ENCODE measurements at places on chromosomes 5 and 9.

DNA sequence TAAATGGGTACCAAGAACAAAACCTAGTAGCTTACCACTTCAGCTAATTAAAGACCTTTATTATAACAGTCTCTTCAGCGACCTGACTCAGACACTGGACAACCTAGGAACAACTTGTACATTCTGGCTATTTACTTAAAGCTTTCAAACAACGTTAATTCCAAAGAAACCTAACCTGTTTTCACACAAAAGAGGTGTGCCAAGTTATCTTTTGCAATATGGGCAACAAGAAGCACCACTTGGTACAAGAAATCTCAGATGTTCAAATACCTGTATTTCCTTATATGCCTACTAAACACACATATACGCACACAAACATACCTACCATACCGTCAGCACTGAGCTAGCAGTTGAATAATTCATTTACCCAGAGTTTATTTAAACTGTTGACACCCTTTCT is 23.0 kb downstream of the RNF145 start:
- no peak for DNase-seq

- no peak for DNase-seq
These were observed 13.1 kb downstream of the ADAMTS6 start for GRCh38 chr5:65468633-65469032.

- no peak for DNase-seq
These were observed 75.9 kb upstream of the SEMA6A start for GRCh38 chr5:116650544-116650943.

GRCh38 chr5:149930043-149930748 is 14.4 kb downstream of the PDE6A start:
- no peak for DNase-seq

DNA sequence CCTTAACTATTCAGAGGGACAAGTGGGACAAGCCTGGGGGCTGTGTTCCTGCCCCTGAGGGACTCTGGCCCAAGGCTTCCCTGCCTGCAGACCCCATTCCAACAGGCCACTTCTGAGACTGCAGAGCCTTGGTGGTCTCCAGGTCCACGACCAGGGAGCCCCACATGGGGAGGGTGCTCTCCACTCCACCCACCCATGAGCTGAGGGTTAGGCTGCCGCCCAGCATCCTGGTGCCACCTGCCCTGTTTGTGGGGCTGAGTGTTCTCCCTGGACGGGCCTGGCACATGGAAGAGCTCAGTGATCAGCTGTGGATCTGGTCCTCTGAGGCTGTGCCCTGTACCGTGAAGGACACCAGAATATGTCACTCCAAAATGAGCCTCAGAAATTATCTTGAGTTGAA is 2.5 kb upstream of the ABO start:
- no peak for DNase-seq

DNA sequence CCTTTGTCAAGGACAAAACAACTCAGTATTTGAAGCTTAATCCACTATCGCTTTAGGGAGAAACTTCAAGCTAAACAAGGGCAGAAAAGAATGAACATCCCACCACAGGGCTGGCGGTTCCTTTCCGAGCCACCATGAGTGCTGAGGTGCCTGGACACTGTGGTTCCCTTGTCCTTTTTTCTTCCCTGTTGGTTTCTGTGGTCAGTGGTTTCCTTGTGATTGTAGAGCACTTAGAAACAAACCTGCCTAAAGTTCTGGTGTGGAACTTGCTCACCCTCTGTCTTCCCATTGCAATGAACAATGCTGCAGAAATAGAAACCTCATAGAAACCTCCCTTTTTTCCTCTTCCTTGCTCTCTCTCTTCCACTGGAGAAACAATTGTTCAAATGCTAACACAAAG is 79.3 kb upstream of the TBC1D2 start:
- no peak for DNase-seq

DNA sequence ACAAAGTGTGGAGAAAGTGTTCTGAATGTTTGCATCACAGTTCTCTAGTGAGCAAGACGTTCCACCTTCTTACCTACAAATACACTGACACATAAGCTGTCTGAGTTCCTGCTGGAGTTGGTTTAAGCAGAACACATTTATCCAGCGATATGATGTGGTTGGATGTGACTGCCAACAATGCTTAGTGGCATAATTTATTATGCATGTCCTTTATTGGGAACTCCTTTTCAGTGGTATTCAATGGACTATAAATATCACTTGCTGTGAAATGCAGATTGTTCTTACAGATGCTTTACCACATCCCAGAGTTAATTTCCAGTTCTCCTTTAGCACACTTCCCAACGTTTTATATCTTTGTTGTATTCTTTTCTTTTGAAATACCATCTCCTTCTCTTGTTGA is 222.2 kb downstream of the LURAP1L start:
- no peak for DNase-seq

GRCh38 chr9:76463211-76463610 is 4.2 kb downstream of the GCNT1 start:
- DNase-seq = no peak

GRCh38 chr9:121886759-121887485 is 206.2 kb downstream of the TTLL11 start:
- DNase-seq = no peak

DNA sequence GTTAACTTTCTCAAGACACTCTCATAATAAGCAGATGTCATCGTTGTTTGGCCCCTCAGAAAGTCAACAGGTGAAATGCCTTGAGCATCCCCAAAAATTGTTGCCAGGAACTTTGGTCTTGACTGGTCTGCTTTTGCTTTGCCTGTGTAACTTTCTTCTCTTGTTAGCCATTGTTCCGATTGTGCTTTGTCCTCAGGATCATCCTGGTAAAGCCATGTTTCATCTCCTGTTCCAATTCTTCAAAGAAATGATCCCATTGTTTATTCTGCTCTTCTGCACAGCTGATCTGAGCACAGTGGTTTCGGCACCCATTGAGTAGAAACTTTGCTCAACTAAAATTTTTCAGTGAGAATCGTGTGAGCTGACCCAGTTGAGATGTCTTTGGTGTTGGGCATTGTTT is 8.1 kb upstream of the ZBED3 start:
- DNase-seq = no peak

DNA sequence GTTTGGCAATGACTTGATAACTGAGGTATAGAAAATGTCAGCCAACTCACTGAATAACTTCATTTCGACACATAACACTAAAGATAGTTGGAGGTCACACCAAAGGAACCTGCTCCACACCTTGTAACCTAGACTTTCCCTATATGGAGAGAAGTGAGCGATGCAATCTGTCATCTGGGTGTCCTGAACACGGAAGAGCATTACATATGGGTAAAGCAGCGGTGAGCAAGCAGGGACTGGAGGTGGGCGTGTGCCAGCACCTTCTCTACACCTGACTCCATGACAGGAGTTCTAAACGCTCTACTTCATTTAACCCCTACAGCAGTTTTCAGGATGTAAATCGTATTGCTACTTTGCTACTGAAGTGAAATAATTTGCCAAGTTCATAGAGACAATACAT is 152.8 kb downstream of the SLC12A2 start:
- DNase-seq = no peak

GRCh38 chr5:127754706-127755105 is 51.5 kb downstream of the CCDC192 start:
- no peak for DNase-seq

DNA sequence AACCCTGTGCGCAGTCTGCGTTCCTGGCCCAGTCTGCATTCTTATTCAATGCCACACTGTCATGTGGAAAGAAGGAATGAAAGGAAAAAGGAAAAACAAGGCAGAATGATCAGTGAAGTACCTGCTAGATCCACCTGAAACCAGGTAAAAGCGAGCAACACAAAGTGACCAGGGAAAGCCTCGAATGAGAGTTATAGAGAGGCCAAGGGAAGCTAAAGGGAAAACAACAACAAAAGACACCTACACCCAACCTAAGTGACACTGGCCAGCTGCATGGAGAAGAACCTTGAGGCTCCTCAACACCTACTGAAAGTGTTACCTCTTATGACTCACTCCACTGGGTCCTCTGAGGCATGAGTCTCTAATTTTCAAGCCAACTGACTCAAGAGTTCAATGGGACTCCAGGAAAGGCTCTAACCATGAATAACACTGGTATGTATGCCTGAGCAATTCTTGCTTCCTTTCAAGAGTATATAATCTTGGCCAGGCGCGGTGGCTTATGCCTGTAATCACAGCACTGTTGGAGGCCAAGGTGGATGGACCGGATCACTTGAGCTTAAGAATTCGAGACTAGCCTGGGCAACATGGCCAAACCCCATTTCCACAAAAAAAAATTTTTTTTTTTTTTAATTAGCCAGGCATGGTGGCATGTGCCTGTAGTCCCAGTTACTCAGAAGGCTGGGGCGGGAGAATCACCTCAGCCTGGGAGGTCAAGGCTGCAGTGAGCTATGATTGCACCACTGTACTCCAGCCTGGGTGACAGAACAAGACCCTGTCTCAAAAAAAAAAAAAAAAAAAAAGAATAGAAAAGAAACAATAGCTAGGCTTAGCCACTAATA is 29.0 kb downstream of the MTMR12 start:
- no peak for DNase-seq

- no peak for DNase-seq
These were observed 71.9 kb downstream of the MAP1B start for GRCh38 chr5:72179028-72179815.

DNA sequence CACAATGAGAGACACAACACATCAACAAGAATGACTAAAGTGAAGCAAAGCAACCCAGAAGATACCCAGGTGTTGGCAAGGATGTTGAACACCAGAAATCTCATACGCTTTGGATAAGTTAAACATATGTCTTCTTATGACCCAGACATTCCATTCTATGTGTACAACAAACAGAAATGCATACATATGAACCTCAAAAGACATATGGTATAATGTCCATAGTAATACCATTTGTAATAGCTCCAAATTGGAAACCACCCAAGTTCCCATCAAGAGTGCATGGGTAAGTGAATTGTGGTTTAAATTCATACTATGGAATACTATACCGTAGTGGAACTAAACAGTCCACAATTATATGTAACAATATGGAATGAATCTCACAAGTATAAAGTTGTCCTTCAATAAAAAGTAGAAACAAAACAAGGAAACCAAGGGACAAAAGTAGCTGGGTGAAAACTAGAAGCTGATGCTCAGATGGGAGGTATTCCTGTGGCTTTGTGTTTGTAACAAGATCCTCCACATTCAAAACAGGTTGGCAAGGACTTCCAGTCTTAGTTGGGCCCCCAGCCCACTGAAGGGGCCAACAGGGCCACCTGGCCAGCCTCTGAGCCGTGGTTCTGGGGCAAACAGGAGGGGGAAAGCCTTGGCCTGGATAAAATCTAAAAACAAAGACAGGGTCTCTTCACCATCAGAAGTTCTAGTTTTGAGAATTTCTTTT is 171.8 kb upstream of the PITX1 start:
- DNase-seq = no peak

Measured in inflammatory macrophage treated with lipopolysaccharide for 4 hours (primary cell).